Epithelial cell of prostate (primary cell): ENCODE measurements at places on chromosomes 5 and 9.

GRCh38 chr9:113920872-113921271 is 44.8 kb downstream of the ZNF618 start:
- DNase-seq = no peak

GRCh38 chr5:74240783-74241750 is 399.5 kb downstream of the ENC1 start:
- DNase-seq = peak; percentile 99

DNA sequence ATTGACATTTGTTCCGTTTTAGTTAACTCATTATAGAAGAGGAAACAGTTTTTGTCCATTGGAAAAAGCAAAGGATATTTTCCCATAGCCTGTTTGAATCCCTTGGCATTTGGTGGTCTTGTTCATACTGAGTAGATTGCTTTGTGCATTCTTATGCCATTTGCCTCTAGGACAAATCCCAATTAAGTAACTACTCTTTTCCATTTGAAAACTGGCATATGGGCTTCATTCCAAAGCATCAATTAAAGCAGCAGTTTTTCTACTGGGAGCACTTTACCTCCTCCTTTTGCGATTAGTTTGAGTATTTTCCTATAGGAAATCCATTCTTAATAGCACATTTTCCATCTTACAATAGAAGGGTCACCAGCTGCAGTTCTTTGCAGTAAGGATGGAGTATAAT is 31.2 kb downstream of the GPR21 start:
- no peak for DNase-seq

- no peak for DNase-seq
Observed at GRCh38 chr5:153714798-153715197, 224.3 kb downstream of the GRIA1 start.

GRCh38 chr9:92807031-92807756 is 42.6 kb upstream of the BICD2 start:
- DNase-seq = no peak

GRCh38 chr9:127847178-127847510 is 7.3 kb downstream of the ENG start:
- DNase-seq = no peak

- DNase-seq = no peak
Observed at GRCh38 chr9:87910821-87911220, 6.9 kb upstream of the SPATA31C1 start.

DNA sequence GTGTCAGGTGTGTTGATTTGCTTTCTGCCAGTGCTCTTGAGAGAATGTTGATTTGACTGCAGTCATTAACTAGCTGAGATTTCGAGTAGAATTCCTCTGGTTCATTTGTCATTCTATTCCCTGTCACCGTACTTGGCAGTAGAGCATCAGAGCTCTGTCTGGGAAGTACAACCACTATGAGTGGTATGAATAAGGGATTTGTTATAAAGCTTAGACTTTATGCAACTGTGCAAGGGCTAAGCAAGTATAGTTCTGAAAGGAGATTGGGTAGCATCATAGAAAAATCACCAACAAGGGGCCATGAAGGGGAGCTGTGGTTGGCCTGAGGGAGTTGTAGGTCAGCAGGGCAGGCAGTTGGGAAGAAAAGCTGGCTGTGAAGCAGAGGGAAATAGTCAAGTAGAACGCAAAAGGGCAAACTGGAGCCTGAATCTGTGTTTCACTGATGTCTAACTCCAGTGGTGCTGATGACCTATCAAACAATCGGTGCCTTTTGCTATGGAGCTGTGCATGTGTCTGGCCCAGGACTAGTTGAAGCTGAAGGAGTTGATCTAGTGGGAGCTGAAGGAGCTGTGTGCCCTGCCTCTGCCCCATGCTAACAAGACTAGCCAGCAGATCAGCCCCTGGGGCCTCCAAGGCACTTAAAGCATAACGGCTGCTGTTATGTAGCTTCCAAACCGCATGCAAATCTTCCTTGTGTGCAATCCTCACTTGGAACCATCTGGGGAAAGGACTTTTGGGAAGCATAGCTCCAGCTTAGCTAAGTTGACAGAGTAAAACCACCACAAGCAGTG is 110.0 kb downstream of the SLC28A3 start:
- DNase-seq = no peak

GRCh38 chr9:37432020-37432419 is 9.5 kb downstream of the GRHPR start:
- no peak for DNase-seq

GRCh38 chr5:52523701-52524100 is 264.0 kb upstream of the ITGA1 start:
- DNase-seq = no peak

DNA sequence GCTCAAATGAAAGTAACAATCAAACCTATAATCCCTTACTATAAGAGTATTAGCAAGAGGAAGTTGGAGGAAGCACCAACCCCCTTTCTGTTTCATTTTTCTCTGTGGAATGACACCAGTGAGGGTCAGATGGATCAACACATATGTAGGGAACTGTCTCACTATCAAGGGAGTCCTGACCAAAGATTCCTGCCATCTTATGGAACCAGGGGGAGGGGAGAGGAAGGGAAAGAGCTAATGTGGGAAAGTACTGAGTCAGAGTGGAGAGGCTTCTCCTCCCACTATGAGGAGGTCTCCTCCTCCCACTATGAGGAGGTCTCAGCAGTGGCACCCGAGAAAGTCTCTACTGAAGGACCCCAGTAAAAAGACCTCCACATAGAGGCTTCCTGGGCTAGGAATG is 73.3 kb upstream of the PCSK1 start:
- no peak for DNase-seq

DNA sequence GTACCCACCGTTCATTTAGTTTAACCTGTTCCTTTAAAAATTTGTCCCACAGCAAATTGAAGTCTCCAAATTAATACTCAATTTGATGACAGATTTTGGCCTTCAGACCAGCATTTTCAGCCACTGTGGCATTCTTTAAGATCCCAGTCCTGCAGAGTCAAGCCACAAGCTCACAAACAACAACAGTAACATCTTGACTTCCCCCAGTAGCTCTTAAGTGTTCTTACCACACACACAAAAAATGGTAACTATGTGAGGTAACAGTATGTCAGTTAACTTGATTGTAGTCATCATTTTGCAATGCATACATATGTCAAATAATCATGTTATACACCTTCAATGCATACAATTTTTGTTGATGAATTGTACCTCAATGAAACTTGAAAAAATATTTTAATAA is 247.9 kb downstream of the LURAP1L start:
- DNase-seq = no peak

DNA sequence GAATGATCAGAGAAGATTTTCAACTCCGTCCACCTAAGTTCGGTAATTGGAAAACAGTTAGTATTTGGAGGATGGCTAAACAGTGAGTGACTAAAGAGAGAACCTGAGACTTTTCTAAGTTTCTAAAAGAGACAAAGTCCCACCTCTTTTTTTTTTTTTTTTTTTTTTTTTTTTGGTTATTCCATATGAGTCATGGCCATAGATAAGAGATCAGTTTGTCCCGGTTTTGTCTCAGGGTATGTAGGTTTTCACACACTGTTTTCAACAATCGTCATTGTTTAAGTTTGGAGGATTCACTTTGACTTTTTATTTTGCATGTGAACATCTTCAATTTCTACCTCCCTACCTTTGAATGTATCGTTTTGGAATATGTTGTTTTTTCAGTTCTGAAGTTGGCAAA is 85.9 kb downstream of the NTRK2 start:
- no peak for DNase-seq

DNA sequence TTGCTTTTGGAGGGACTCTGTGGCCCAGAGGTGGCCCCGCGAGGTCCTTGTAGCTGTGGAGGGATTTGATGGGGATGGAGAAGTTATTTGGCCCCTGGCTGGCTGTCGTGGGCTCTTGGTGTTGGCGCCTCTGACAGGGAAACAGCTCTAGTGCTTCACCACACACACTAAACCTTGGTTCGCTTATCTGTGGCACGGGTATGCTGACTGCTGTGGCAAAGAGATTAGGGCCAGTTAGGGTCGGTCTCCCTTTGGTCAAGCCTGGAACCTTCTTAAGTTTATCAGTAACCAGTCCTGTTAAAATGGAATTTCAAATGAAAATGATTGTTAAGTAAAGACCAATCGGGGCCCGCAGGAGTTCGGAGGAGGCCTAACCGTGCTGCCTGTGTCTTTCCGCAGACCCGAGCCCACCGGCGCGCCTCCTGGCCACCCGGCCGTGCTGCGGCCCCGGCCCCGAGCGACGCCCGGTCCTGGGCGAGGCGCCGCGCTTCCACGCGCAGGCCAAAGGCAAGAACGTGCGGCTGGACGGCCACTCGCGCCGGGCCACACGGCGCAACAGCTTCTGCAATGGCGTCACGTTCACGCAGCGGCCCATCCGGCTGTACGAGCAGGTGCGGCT is 28.4 kb downstream of the NEURL1B start:
- no peak for DNase-seq

GRCh38 chr9:18297056-18297841 is 176.7 kb upstream of the ADAMTSL1 start:
- no peak for DNase-seq

- DNase-seq = peak; percentile 20
Observed at GRCh38 chr5:4584982-4585381, 555.1 kb upstream of the ADAMTS16 start.

GRCh38 chr9:99745085-99745484 is 76.6 kb upstream of the NR4A3 start:
- DNase-seq = no peak

GRCh38 chr9:22469928-22470544 is 23.4 kb downstream of the DMRTA1 start:
- DNase-seq = no peak

GRCh38 chr5:167898361-167899042 is 392.9 kb upstream of the WWC1 start:
- DNase-seq = no peak

DNA sequence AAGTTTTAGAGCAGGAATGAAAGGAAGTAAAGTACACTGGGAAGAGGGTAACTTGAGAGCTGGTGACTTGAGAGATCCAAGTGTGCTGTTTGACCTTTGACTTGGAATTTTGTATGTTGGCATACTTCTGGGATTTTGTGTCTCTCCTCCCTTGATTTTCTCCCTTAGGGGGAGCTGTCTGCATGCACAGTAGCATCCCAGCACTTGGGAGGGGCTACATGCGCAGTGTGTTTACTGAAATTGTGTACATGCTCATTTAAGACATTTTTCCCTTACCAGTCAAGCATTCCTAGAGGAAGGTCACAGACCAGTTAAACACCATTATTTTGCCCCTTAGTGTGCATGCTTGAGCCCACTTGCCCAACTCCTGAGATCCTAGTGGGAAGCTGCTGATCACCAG is 120.1 kb downstream of the ZNF622 start:
- DNase-seq = no peak

DNA sequence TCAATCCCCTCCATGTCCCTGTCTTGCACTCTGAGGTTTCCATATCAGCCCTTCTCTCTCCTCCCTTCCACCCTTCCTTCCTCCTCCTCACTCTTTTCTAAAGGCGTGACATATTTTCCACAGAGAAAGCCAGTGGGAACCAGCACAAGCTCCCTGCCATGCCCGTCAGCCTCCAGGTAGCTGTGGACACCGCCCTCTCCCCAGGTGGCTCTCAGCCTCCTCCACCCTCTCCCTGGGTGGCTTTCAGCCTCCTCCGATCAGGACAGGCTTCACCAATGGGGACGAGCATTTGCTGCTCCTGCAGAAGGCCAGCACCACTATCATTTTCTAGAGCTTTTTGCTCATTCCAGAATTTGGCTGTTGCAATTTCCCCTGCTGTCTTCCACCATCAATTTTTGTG is 236.6 kb downstream of the GADD45G start:
- DNase-seq = no peak

- DNase-seq = no peak
Observed at GRCh38 chr5:150765011-150765798, 6.4 kb upstream of the DCTN4 start.

GRCh38 chr5:83184534-83184933 is 107.2 kb downstream of the XRCC4 start:
- DNase-seq = no peak

DNA sequence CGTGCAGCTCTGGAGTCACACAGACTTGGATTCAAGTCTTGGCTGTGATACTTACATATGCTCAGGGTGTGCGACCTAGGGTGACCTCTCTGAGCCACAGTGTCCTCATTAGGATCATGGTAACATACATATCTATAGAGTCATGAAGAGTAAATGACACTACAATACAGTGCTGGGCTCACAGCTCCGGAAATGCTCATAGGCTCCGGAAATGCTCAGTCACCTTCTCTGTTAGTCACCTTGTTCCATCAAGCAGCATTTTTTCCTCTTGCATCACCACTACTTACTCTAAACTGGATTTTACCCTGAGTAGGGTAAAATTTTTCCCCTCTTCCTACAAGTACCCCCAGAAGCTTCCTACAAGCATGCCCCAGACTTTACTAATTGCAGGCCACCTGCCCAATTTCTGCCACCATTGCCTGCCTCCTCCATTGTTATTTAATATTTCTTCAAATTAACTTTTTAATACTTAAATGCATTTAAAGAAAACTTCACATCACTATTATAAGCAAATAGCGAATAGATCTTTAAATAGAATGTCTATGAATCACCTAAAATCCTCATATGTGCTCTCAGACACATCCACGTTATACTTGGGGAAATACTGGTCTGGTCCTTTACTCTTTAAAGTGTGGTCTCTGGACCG is 147.6 kb upstream of the SPRY4 start:
- peak; percentile 71 for DNase-seq

- DNase-seq = no peak
Observed at GRCh38 chr9:131707733-131708157, 32.1 kb downstream of the RAPGEF1 start.

DNA sequence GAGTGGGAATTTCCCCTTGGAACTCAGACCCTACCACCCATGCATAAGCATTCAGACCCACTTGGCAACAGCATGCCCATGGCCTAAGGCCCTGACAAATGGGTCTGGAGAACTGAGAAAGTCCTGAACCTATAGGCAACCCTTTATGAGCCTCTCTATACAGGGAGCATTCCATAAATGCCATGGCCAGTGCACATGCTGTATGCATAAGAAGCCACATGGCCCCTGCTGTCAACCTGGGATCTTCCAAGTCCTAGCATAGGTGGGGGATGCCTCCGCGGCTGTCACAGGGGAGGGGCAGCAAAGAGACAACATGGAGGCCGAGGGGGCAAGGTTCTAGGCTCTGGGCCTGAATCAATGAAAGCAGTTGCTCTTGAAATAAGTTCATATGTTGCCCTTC is 8.2 kb upstream of the NIPAL4 start:
- DNase-seq = no peak

- DNase-seq = no peak
Observed at GRCh38 chr5:32909207-32909606, 198.1 kb downstream of the NPR3 start.

DNA sequence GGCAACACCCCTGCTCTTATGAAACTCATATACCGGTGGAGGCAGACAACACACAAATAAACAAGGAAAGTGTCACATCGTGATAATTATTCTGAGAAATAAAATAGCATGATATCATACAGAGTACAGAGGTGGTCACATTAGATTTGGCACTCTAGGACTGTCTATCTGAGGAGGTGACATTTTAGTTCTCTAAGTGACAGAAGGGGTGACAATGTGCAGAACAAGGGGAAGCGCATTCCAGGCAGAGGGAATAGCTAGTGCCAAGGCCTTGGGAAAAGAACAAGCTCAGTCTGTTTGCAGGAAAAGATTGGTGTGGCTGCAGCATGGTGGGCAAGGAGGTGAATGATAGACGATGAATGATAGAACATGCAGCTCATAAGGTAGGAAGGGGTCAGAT is 12.7 kb upstream of the IRF1 start:
- DNase-seq = no peak
